ENCODE measurements at places on chromosomes 6 and 20. TPM values are rescaled to one million over a fixed set of nuclear protein-coding genes. Genes with fewer than 3 reads are reported as not detected.

- no peaks in the 10 kb centered on the region for H3K4me1 ChIP-seq
- H3K27me3 ChIP-seq = no peaks in the 10 kb centered on the region
- DNase-seq = no peak
- H3K36me3 ChIP-seq = no peaks in the 10 kb centered on the region
- H3K4me3 ChIP-seq = no peak overlapping the region
Measured at GRCh38 chr6:103002282-103002681, 1608.8 kb downstream of the GRIK2 start.

PHF3 gene
- 125 TPM for total RNA-seq

DNA sequence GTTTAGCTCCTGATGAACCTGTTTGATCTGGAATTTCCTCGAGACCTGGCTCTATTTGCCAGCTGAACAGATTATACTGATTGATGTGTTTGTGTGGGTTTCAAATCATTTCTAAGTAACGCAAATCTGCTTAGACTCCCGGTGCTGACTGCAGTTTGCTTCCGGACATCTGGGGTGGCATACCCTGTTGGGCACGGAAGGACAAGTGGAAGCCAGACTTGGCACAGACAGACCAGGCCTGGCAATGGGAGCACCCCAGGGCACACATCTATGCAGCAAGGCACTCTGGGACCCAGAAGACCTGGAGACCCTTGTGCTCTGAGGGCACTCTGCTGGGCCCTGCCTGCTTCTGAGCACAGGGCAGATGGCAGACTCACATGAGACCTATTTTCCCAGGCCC, 433.7 kb upstream of the CHD6 start:
- no peaks in the 10 kb centered on the region for H3K27me3 ChIP-seq
- H3K27ac ChIP-seq = no peak overlapping the region
- DNase-seq = no peak
- no peak overlapping the region for H3K4me3 ChIP-seq
- H3K4me1 ChIP-seq = no peaks in the 10 kb centered on the region

GPLD1 gene
- 0.59 TPM for total RNA-seq

FRK gene
- not detected for total RNA-seq

DNA sequence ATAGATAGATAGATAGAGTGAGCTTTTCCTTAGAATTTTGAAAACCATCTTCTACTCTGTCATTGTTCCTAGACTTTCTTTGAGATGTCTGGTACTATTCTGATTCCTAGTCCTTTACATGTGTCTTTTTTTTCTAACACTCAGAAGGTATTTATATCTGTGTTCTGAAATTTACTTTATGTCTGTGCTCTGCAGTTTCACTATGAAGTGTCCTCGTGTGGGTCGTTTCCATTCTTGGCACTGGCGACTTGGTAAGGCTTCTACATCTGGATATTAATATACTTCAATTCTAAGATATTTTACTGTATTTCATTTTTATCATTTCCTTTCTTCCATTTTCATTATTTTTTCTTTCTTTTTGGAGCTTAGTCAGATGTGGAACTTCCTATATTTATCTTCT, 87.0 kb downstream of the FHL5 start:
- no peaks in the 10 kb centered on the region for H3K4me1 ChIP-seq
- H3K36me3 ChIP-seq = no peaks in the 10 kb centered on the region
- DNase-seq = no peak
- no peak overlapping the region for H3K27ac ChIP-seq
- no peaks in the 10 kb centered on the region for H3K27me3 ChIP-seq
- H3K4me3 ChIP-seq = no peak overlapping the region

EBF4 gene
- 5.1 TPM for total RNA-seq

ABCF1 gene
- 88.0 TPM for total RNA-seq

GRCh38 chr6:47481806-47482205, 4.2 kb downstream of the CD2AP start:
- no peaks in the 10 kb centered on the region for H3K36me3 ChIP-seq
- H3K27ac ChIP-seq = no peak overlapping the region
- H3K4me3 ChIP-seq = no peak overlapping the region
- peaks cover 18% of the 10 kb centered on the region for H3K4me1 ChIP-seq
- no peaks in the 10 kb centered on the region for H3K27me3 ChIP-seq
- DNase-seq = no peak

- H3K36me3 ChIP-seq = no peaks in the 10 kb centered on the region
- no peaks in the 10 kb centered on the region for H3K27me3 ChIP-seq
- H3K27ac ChIP-seq = no peak overlapping the region
- no peaks in the 10 kb centered on the region for H3K4me1 ChIP-seq
- no peak overlapping the region for H3K4me3 ChIP-seq
Measured at GRCh38 chr6:12538881-12539357, 177.6 kb upstream of the PHACTR1 start.

EDEM2 gene
- 12.6 TPM for total RNA-seq

GRCh38 chr6:80504882-80505281, 398.4 kb downstream of the BCKDHB start:
- no peaks in the 10 kb centered on the region for H3K36me3 ChIP-seq
- no peak overlapping the region for H3K4me3 ChIP-seq
- no peak overlapping the region for H3K27ac ChIP-seq
- no peaks in the 10 kb centered on the region for H3K4me1 ChIP-seq
- no peak for DNase-seq

DNA sequence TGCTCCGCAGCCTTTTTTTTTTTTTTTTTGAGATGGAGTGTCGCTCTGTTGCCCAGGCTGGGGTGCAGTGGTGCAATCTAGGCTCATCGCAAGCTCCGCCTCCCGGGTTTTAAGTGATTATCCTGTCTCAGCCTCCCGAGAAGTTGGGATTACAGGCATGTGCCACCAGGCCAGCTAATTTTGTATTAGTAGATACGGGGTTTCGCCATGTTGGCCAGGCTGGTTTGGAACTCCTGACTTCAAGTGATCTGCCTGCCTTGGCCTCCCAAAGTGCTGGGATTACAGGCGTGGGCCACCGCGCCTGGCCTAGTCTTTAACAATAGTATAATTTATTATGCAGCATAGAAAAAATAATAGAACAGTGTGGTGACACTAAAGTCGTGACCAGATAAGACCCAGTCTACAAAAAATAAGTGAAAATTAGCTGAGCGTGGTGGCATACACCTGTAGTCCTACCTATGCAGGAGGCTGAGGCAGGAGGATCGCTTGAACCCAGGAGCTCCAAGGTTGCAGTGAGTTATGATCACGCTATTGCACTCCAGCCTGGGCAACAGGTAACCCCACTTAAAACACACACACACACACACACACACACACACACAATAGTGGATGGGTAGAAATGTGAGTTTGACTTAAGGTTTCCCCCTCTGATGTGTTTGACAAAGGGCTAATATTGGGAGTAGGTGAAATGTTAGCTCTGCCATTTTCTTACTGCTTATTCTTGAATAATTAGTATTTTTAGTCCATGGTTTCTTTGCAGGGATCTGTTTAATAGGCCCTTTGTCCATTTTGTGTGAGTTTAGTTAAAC, 6.5 kb downstream of the PIM1 start:
- peaks cover 48% of the 10 kb centered on the region for H3K36me3 ChIP-seq
- no peak overlapping the region for H3K27ac ChIP-seq

DNA sequence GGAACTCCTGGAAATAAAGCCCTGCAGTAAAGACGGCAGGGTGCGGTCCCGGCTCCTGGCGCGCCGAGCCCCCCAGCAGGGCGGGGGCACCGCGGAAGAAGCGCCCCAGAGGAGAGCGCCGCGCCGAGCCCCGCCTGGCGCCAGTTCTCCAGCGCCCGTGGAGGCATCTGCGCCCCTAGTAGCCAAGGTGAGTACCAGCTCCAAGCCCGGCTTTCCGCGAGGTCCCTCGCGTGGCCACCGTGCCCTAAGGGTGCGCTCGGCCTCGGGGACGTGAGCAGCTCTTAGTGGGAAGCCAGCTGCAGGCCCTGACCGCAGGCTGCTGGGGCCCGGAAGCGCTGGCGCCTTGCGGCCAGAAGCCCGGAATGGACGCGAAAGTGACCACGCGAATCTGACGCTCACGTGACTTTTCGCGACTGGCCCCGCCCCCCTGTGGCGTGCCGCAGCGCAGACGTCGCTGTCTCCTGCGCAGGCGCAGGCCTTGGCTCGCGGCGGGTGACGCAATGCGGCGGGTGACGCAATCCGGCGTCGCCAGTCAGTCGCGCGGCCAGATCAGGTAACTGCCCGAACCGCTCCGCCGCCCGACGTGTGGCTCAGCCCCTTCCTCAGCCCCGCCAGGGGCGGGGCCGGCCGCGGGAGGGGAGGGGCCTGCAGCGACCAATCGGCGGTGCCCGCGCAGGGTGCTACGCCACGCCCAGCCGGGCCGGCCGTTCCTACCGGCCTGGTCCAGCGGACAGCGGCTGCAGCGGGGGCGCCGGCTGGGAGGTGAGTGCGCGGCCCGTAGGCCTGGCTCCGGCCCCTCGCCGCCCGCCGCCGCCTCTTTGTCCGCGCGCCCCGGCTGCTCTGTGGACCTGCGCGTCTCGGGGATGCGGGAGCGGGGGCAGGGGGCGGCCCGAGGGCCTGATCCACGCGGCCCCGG, at the start of gene GZF1:
TSS of gene GZF1 (plus strand) at position 707 of the 916 bp plus-strand sequence. CDS start 2,202 bp downstream, outside the sequence.
- H3K4me1 ChIP-seq = peaks cover 44% of the 10 kb centered on the region
- DNase-seq = peak; percentile 95
- H3K27me3 ChIP-seq = no peaks in the 10 kb centered on the region
- peak within 1 kb of the TSS; percentile 88 for H3K4me3 ChIP-seq
- peaks cover 13% of the 10 kb centered on the region for H3K36me3 ChIP-seq

DNA sequence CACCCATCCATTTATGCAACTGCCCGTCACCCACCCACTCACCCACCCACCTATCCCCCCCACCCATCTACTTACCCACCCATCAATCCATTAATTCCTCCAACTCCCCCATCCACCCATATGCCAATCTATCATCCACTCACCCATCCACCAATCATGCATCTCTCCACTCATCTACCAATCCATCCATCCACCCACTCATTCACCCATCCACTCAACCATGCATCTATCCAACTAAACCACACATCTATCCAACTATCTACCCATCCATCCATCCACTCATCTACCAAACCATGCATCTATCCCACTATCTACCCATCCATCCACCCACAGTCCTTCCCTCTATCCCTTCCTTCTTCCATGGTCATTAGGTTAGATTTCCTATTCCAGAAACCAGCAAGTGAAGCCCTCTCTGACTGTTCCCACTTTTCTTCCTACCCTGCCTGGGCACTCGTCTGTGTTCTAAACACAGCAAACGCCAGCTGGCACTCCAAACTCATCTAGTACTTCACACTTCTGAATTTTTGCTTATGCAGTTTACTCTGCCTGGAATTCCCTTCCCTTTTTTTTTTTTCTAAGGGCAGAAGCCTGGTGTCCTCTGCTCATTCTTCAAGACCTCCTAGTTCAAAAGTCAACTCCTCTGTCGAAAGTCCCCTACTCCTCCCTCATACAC, 43.1 kb downstream of the ARHGAP40 start:
- H3K36me3 ChIP-seq = no peaks in the 10 kb centered on the region
- H3K4me1 ChIP-seq = peaks cover 12% of the 10 kb centered on the region
- H3K4me3 ChIP-seq = no peak overlapping the region
- no peak for DNase-seq
- peaks cover 28% of the 10 kb centered on the region for H3K27me3 ChIP-seq
